Tracheal epithelial cell (primary cell): ENCODE measurements at places on chromosomes 7 and 10. TPM values are rescaled to one million over a fixed set of nuclear protein-coding genes. Genes with fewer than 3 reads are reported as not detected.

The ABCA13 gene
- 0.24 and 1.5 TPM in 2 replicates for total RNA-seq

The AKR1D1 gene
- not detected in 2 replicates for total RNA-seq

The ANKRD61 gene
- 0.21 and 0.48 TPM in 2 replicates for total RNA-seq

The BAMBI gene
- 5.5 and 8.2 TPM in 2 replicates for total RNA-seq

The PRKAG2 gene
- 18.1 and 18.3 TPM in 2 replicates for total RNA-seq

The CHAT gene
- not detected in 2 replicates for total RNA-seq

The STK31 gene
- total RNA-seq: under 0.01 TPM in 1 of 2 replicates, not detected in the other

The KCNK18 gene
- total RNA-seq: not detected in 2 replicates

The CALML5 gene
- 4.3 TPM in 1 of 2 replicates, not detected in the other for total RNA-seq

The TMEM120A gene
- total RNA-seq: 14.5 and 27.3 TPM in 2 replicates

The CTAGE4 gene
- 2.4 TPM in 1 of 2 replicates, not detected in the other for total RNA-seq

The TAS2R3 gene
- 1.4 and 1.5 TPM in 2 replicates for total RNA-seq

The PLAU gene
- 72.9 and 837 TPM in 2 replicates for total RNA-seq

The PTCD1 gene
- total RNA-seq: 8.0 and 13.4 TPM in 2 replicates

The MTG1 gene
- 17.9 and 25.8 TPM in 2 replicates for total RNA-seq

The DNAAF5 gene
- 15.6 and 22.4 TPM in 2 replicates for total RNA-seq

The C10orf62 gene
- not detected in 2 replicates for total RNA-seq

The GPR15LG gene
- total RNA-seq: 3.4 TPM in 2 replicates

The GTPBP4 gene
- 35.8 and 50.1 TPM in 2 replicates for total RNA-seq

The TSPAN12 gene
- 1.5 and 7.0 TPM in 2 replicates for total RNA-seq

The SPAM1 gene
- not detected in 2 replicates for total RNA-seq

The EXOC4 gene
- 80.4 and 101 TPM in 2 replicates for total RNA-seq

The ZPBP gene
- total RNA-seq: not detected in 2 replicates

The OGDHL gene
- 0.21 and 1.2 TPM in 2 replicates for total RNA-seq

The ZNF736 gene
- total RNA-seq: 3.2 and 11.6 TPM in 2 replicates

The ASB10 gene
- not detected in 2 replicates for total RNA-seq

The SLC13A1 gene
- not detected in 2 replicates for total RNA-seq

The NODAL gene
- not detected in 2 replicates for total RNA-seq

The EN2 gene
- not detected in 2 replicates for total RNA-seq

The COL1A2 gene
- 0.85 and 3.1 TPM in 2 replicates for total RNA-seq

The DIP2C gene
- total RNA-seq: 1.3 and 2.9 TPM in 2 replicates

The TDRD1 gene
- 1.4 and 1.9 TPM in 2 replicates for total RNA-seq

The TRIM74 gene
- total RNA-seq: not detected in 2 replicates

The GRID2IP gene
- total RNA-seq: 0.24 TPM in 1 of 2 replicates, not detected in the other

The ZNF239 gene
- 1.2 and 1.9 TPM in 2 replicates for total RNA-seq

The KNDC1 gene
- total RNA-seq: under 0.01 and 0.21 TPM in 2 replicates

The NOS3 gene
- total RNA-seq: 0.64 TPM in 1 of 2 replicates, not detected in the other

The CRYGN gene
- total RNA-seq: not detected in 2 replicates

The LBX1 gene
- not detected in 2 replicates for total RNA-seq

The TRPV5 gene
- total RNA-seq: not detected in 2 replicates

The HOGA1 gene
- 0.21 and 25.5 TPM in 2 replicates for total RNA-seq

The KLF14 gene
- total RNA-seq: not detected in 2 replicates

The LIPF gene
- not detected in 2 replicates for total RNA-seq

The LIPJ gene
- not detected in 2 replicates for total RNA-seq

The ADARB2 gene
- total RNA-seq: under 0.01 TPM in 2 replicates

The FLNC gene
- total RNA-seq: 0.64 and 8.0 TPM in 2 replicates

The ADD3 gene
- total RNA-seq: 44.8 and 45.1 TPM in 2 replicates

The RAB19 gene
- 1.4 TPM in 1 of 2 replicates, not detected in the other for total RNA-seq

The FGL2 gene
- total RNA-seq: not detected in 2 replicates
